Chondrocyte (in vitro differentiated cells): ENCODE measurements at places on chromosomes 6 and 20. TPM values are rescaled to one million over a fixed set of nuclear protein-coding genes. Genes with fewer than 3 reads are reported as not detected.

SCRT2 gene
- total RNA-seq, result not detected in 3 replicates

UNC5CL gene
- 0.25 to 0.36 TPM in 2 of 3 replicates, not detected in the other for total RNA-seq

TP53INP2 gene
- total RNA-seq, result 31.7 to 59.8 TPM (median 58.7 TPM) in 3 replicates

DNA sequence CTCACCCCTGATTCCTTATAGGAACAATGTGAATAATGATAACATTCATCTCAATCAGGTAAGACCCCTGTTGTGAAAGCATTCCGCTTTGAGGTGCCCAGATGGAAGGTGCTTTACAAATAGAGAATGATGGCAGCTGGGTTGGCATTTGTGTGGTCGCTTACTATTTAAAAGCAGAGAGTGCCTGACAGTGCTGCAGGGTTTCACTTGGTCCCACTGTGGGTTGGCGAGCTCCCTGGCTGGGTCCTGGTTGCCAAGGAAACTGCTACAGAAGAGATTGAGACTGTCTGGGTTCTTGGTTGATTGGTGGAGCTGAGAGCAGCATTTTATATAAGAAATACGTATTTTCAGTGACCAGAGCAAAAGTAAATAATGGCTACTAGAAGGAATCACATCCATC, 207.2 kb upstream of the KCNQ5 start:
- DNase-seq, result no peak

GRCh38 chr6:160010067-160010466, 41.2 kb downstream of the IGF2R start:
- peak; percentile 49 for DNase-seq

GRCh38 chr20:45028424-45029136, 62.3 kb downstream of the STK4 start:
- no peak for DNase-seq

- no peak for DNase-seq
These were observed 13.1 kb downstream of the MTHFD1L start for GRCh38 chr6:150878347-150879213.

- DNase-seq, result no peak
These were observed 323.8 kb upstream of the JARID2 start for GRCh38 chr6:14921878-14922671.
